ENCODE measurements at places on chromosomes 11 and 22.

DNA sequence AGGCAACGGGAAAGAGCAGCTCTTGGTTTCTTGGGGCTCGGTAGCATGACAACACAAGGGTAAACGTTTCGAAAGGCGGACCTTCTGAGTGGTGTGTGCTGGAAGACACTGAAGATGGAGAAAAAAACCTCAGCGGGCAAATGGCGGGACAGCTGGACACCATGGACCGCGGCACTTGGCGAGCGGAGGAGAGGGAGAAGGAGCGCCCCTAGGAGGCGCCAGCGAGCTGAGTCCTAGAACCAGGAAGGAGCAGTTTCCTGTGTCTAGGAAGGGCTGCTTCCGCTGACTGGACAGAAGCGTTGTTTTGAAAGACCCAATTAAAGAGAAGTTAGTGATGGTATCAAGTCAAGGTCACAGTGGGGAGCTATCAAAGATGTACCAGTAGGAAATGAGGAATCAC, 44.0 kb upstream of the OPCML start:
- DNase-seq, result no peak

- no peak for DNase-seq
Measured at GRCh38 chr22:46038516-46039430, 61.8 kb upstream of the WNT7B start.

DNA sequence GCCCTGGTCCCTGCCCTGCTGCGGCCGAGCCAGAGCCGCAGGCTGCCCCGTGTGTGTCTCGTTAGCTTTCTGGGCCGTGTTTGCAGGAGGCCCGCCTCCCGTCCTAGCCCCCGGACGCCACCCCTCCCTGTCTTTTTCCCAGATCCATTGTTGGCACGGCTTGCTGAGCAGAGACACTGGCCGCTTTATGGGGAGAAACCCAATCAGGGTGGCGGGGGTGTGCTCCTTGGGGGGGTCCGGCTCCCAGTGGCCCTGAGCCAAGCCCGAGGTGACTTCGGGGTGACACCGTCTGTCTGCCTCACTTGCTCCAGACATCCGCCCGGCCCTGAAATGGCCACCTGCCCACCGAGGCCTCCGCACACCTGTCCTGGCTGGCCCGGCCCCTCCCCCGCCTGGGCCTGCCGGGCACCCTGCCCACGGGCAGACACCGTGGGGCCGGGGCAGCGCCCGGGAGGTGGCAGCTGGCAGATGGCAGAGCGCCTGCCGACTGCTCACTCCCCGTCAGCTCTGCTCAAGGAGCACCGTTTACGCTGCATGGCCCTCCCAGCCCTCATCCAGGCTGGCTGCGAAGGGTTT, 43.1 kb upstream of the PPARA start:
- no peak for DNase-seq

GRCh38 chr11:100740440-100740839, 53.4 kb downstream of the ARHGAP42 start:
- DNase-seq, result no peak

DNA sequence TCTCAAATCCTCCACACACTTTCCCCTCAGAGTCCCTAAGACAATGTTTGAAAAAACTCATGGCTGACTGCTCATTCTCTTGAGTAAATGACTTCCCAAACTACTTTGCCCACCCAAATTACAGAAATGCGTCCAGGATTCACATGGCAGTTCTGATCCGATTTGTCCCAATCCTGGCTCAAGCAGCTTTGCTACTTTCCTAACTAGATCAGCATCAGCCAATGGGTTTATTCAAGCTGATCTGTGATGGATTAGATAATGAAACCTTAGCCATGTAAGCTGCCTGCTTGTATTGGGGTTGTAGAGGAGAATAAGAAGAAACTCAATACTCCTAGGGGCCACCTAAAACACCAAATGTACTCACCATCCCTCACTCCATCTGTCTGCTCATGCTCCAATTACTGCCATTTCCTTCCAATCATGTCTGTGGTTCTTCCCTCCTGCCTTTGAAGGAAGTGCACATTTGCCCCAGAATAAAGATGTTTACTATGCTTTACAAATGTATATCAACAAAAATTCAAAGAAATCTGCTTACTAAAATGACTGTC, 6.9 kb downstream of the RBFOX2 start:
- DNase-seq, result no peak

DNA sequence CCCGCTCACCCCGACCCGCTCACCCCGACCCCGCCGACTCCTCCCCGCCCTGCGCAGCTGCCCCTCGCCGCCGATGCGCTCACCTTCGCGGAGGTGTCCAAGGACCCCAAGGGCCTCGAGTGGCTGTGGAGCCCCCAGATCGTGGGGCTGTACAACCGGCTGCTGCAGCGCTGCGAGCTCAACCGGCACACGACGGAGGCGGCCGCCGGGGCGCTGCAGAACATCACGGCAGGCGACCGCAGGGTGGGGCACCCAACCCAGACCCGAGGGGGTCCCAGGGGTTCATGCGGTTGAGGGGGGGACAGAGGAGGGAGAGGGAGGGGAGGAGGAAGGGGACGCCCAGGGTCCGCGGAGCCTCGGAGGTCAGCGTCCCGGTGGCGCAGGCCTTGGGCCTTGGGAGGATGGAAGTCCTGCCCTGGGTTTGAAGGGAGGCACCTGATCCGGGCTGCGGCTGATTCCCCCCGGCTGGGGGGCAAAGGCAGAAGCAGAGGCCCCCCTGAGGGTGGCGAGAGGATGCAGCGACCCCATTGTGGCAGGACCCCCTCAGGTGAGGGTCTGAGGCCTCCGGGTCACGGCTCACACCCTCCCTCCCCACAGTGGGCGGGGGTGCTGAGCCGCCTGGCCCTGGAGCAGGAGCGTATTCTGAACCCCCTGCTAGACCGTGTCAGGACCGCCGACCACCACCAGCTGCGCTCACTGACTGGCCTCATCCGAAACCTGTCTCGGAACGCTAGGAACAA, 9.2 kb downstream of the PKP3 start:
- no peak for DNase-seq

DNA sequence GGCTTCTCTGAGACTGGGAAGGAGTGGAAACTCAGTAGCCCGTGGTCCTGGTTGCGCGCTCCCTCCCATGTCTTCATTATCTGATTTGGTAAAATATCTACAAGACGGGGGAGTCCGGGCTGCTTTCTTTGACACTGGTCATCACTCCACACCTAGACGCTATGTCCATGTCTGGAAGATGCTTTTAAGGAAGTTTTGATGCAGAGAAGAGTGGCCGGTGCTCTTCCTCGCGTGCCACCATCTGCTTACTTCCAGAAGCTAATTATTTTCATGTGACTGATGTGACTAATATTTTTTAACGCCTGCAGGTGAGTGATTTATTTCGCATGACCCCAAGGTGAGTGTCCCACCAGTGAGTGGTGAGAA, 339 bp upstream of the TRIM21 start:
- no peak for DNase-seq

- no peak for DNase-seq
Measured at GRCh38 chr11:1348796-1349326, 39.4 kb upstream of the TOLLIP start.

DNA sequence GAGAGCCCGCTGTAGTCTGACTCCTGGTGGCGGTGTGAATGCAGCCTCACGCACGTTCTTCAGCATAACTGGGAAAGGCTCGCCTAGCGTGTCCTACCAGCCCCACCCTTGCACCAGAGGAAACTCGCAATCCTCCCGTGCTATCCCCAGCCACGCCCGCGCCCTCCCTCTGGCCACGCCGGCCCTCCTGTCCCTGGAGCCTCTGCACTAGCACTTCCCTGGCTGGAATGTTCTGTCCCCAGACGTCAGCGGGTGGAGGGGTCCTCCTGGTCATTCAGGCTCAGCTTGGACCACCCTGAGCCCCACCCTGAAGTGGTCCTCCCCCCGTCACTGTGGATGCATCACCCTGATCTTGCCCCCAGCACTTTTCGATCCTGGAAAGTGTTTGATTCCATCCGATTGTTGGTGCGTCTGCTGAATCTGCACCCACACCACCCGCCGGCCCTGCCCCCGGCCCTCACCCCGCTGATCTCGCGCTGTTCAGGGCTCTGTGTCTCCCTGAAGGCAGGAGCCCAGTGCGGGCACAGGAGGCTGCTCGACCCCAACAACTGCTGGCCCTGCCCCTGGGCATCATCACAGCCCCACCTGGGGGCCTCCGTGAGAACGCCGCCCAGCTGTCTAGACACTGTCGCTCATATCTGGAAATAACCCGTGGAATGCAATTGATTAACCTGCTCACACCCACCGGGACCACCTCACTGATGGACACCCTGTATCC, 437.0 kb downstream of the TBC1D22A start:
- DNase-seq, result no peak

DNA sequence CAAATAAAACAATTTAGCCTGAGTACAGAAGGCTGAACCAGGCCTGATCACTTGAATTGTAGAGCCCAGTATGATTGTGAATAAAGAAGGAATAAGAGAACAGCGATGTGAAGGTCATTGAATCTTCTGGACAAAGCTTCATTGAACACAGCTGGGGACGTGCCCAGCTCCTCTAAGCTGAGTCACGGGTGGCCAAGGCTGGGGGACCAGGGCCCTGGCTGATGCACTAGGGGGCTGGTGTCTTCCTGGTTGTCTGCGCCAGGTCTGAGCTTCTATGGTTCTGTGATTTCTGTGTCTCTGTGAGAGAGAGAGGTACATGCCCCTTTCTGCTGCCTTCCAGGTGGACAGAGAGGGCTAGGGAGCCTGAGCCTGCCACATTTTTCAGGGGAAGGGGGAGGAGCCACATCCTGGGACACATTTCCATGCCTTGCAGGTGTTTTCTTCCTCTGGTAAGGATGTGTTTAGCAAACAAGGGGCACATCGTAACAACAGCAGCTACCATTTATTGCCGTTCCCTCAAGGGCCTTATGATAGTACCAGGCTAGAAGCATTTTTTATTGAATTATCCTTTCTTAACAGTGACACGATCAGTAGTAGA, 135.7 kb downstream of the C11orf91 start:
- DNase-seq, result no peak

DNA sequence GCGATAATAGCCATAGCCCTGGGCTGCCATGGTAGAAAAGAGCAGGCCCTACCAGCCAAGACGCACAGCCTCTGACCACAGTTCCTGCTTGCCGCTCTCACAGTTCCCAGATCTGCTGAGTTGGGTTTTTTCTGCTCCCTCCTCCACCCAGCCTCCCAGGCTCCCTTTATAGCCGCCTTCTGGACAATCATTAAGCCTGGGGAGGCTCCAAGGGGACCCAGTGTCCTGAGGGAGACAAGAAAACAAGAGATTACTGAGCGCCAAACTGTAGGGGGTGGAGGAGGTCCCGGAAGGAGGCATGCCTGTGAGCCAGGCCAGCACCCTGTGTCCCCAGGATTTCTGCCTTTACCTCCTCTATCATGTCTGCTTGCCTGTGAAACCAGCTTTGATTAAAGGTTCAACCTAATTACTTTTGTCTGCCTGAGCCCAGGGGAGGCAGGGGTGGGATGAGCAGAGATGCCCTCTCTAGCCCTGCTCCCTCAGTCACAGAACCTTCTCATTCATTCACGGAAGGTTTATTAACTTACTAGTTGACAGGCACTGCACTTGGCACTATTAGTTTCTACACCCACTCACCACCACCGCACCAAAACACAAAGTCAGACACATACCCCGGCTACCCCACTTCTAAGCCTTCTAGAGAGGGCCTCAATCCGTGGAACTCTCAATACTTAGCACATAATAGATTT, 1.2 kb downstream of the SLC37A4 start:
- peak; percentile 30 for DNase-seq

GRCh38 chr11:27233654-27234042, 129.4 kb downstream of the CCDC34 start:
- no peak for DNase-seq

- peak; percentile 42 for DNase-seq
Measured at GRCh38 chr11:66614073-66614472, 2.4 kb upstream of the RBM14 start.

GRCh38 chr11:75810637-75811390, 4.2 kb upstream of the UVRAG start:
- DNase-seq, result no peak

- DNase-seq, result peak; percentile 96
Measured at GRCh38 chr11:67630228-67630942, 648 bp upstream of the NUDT8 start.

GRCh38 chr11:103928040-103928801, 108.2 kb upstream of the DDI1 start:
- no peak for DNase-seq

GRCh38 chr11:100525635-100526034, 161.5 kb upstream of the ARHGAP42 start:
- DNase-seq, result no peak

- DNase-seq, result peak; percentile 23
Measured at GRCh38 chr11:131691181-131692041, 321.0 kb downstream of the NTM start.

- DNase-seq, result no peak
Measured at GRCh38 chr11:69848201-69848600, 29.0 kb upstream of the FGF3 start.

DNA sequence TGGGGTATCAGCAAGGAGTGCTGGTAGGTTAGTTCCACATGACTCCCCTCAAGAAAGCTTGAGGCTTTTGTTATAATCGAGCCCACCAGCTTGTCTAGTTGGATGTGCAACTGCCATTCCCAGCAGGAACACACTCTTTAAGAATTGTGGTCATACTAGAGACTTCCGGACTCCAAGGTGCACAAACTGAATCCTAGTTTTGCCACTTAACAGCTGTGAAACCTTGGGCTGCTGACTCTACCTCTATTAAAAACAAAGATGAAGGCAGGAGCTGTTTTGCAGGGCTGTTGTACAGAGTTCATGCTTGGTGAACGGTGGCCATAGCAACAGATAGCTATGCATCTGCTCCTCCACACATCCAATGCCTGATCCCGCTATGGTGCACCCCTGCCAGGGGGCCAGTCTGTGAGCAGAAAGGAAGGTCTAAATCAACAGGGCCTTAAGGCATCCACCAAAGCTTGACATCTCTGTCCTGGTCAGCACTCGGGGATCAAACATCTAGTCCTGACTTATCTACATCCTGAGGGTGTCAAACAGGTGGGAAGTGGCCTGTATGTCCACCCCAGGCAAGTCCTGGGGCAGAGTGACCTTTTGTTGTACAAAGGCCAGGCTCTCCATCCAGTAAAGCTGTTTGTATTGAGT, 36.4 kb downstream of the DKK3 start:
- DNase-seq, result no peak

DNA sequence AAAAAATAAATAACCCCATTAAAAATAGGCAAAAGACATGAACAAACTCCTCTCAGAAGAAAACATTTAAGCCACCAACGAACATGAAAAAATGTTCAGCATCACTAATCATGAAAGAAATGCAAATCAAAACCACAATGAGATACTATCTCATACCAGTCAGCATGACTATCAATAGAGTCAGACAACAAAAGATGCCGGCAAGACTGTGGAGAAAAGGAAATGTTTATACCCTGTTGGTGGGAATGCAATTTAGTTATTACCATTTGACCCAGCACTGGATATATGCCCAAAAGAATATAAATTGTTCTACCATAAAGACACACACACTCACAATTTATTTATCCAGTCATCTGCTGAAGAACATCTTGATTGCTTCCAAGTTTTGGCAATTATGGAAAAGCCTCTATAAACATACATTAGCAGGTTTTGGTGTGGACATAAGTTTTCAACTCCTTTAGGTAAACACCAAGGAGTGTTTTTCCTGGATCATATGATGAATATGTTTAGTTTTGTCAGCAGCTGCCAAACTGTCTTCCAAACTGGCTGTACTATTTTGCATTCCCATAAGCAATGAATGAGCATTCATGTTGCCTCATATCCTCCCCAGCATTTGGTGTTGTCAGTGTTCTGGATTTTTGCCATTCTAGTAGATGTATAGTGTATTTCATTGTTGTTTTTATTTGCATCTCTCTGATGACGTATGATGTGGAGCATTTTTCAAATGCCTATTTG, 28.0 kb downstream of the OR8D1 start:
- DNase-seq, result no peak
